ENCODE measurements at places on chromosomes 16 and 17.

- no peak for DNase-seq
Observed at GRCh38 chr16:89096768-89097391, 3.2 kb downstream of the ACSF3 start.

DNA sequence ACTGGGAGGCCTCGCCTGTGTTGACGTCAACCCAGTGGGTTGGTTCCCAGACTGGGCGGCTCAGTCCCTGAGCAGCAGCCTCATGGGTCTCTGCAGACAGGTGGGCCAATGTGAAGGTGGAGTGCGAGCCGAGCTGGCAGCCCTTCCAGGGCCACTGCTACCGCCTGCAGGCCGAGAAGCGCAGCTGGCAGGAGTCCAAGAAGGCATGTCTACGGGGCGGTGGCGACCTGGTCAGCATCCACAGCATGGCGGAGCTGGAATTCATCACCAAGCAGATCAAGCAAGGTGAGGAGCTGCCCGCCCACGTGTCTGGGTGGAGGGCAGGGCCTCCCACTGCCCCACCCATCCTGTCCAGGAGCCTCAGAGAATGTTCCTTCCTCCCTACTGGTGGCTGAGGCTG, 44.1 kb downstream of the MRC2 start:
- peak; percentile 65 for DNase-seq

GRCh38 chr17:16948587-16949376, 23.1 kb downstream of the TNFRSF13B start:
- no peak for DNase-seq

DNA sequence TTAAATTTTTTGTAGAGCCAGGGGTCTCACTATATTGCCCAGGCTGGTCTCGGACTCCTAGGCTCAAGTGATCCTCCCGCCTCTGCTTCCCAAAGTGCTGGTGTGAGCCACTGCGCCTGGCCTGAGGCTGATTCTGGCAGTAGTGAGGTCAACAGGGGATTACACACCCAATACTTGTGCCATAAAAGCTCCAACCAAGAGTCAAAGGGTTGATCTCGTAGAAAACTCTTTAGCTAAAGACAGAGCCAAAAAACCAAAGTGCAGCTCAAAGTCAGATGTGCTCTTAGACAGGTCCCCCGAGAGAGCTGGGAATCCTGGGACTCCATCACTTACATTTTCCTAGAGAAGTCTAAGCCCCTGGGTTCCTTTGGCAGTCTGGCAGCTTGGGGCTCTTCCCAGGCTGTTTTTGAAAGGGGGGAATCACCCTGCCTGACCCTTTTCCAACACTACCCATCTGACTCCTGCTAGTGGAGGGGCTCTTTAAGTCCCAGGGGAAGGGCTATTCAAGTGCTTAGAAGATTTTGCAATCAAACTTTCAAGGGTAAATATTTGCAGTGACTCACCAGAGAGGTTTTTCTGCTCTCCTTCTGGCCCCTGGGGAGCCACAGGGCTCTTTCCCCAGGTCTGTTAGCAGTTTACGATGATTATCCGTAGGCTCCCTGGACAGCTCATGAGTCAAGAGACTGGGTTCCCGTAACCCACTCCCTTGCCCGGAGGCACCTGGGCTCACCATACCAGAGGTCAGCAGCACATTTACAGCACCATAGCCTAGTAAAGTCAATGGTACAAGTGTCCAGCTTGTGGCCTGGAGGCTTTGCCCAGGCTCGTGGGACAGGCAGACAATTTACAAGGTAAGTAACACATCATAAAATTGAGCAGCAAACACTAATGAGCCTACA, 408.7 kb downstream of the SLC39A11 start:
- peak; percentile 32 for DNase-seq

DNA sequence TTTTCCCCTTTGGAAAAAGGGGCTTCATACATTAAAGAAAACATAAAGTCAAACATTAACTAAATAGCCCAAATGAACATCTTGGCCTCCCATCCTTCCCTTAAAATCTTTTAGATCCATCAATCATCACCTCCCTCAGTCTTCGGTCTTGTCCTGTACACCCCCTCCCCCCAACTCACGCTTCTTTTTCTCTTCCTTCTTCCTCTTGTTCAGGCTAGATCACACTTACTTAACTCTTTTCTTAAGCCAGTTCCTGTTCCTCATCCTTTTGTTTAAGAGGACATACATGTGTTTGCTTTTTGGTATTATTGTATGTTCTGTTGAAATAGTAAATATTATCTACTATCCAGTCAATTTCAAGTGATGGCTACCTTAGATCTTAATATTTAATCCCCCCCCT, 5.5 kb downstream of the MFSD6L start:
- DNase-seq: no peak

GRCh38 chr16:4123616-4124300, 7.5 kb upstream of the ADCY9 start:
- DNase-seq: no peak

GRCh38 chr17:47266782-47267181, 13.2 kb downstream of the ITGB3 start:
- no peak for DNase-seq

DNA sequence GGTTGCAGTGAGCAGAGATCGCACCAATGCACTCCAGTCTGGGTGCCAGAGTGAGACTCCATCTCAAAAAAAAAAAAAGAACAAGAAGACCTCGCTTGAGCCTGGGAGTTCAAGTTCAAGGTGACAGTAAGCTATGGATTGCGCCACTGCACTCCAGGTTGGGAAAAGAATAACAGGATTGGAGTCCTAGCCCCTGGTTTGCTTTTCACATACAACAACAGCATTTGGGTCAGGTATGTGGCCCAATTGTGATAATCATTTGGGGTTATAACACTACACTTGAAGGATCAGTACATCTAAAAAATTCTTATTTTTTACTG, 3.4 kb upstream of the SEPHS2 start:
- no peak for DNase-seq

DNA sequence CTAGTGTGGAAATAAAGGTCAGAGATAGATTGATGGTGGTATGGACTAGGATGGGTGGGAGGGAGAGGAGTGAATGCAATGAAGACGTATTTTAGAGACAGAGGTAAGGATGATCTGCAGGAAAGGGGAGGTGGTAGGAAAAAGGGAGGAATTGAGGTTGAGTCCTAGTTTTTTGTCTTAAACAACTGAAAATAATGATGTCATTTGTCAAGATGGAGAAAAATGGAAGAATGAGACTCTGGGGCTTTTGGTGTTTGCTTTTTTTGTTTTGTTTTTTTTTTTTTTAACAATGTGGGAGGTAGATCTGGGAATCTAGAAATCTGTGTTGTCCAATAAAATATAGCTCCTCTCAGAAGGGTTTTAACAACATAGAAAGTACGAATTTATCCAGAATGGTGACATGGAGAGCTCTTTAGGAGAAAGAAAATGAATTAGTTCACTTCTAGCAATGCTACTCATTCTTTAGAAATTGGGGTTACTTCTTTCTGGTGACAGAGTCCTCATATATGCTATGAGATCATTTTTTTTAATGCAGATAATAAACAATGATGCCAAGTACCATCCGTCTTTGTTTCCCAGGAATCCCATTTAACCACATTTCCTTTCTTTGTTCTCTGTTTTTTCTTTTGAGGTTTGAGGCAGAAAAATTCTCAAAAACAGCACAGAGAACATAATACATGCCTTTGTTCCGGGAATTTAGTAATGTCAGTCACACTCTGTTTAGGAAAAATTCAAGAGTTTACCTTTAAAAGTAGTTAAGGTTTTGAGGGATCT, 225.3 kb upstream of the COX10 start:
- no peak for DNase-seq

DNA sequence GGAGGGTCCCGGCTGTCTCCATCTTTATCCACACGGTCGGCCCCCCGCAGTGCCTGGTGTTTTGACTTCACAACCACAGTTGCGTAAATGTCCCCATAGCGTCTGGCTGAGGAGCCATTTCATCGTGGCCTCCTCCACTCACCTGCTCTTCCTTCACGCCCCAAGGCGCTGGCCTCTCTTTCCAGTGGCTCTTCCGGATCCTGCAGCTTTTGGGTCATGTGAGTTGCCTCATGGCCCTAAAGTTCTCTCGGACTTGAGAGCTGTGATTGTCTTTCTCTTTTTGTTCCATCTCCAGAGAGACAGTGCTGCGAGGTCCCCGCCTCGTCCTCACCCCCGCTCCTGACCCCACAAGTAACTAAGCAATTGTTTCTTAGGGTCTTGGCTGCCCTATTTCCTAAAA, 22.7 kb downstream of the FLYWCH1 start:
- no peak for DNase-seq

DNA sequence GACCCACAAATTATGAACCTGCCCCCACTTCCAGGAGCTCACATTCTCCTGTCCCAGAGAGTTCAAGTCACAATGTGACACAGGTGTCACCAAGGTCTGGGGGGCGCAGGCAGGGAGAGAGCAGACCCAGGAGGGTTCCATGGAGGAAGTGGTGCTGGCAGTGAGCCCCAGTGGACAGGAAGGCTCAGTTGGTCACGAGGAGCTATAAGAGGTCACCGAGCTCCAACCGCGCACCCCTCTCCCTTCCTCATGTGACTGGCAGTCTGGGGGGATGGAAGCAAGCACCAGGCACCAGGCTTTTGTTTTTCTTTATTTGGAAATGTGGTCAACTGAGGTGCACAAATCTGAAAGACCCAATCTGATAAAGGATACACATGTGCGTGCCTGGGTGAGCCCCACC, 2.5 kb downstream of the ITGAD start:
- DNase-seq: peak; percentile 59

DNA sequence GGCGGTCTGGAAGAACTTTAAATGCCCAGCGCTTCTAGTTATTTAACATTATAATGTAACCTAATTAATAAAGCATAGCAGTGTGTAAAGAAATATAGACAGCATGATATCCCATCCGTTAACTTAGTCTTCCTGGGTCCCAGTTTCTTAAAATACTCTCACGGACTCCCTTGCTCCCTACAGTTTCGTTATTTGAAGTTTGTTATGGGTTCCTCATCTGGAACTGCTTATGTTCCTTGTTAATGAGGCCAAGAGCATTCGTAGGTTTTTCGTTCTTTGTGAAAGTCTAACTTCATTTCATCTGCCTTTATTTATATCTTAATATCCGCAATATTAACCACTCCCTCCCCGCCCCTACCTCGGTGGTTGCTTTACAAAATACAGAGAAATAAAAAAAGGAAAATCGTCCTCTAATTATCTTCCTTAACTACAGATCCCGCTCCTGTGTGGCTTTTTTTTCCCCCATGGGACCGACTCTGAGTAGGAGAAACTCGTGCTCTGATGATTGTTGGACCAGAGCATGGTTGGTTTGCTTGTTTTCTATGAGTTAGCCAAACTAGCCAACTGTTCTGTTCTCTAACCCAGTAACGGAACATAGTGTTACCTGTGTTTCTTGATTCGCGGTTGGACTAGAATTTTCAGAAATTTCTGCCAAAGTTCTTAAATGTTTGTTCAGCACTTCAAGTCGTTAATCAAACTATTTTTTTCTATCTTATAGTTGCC, 863 bp downstream of the ADPRM start:
- no peak for DNase-seq

- DNase-seq: no peak
Observed at GRCh38 chr17:78023042-78023441, 64.5 kb downstream of the TNRC6C start.

DNA sequence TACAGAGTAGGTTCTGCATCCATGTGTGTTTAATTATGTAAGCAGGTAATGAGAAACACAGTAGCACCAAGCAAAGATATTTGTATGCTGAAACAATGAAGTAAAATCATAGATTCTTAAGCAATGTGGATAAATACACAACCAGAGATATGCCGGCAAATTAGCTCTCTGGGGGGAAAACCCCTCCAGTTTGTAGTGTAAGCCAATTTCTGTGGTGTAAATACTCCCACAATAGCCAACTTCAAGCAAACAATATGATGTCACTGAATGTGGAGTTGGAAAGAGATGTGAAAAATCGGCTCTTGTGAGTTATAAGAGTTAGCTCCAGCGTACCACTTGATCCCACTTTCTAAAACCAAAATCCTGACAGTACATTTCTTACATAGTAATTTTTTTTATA, 3.9 kb upstream of the KRT38 start:
- no peak for DNase-seq

DNA sequence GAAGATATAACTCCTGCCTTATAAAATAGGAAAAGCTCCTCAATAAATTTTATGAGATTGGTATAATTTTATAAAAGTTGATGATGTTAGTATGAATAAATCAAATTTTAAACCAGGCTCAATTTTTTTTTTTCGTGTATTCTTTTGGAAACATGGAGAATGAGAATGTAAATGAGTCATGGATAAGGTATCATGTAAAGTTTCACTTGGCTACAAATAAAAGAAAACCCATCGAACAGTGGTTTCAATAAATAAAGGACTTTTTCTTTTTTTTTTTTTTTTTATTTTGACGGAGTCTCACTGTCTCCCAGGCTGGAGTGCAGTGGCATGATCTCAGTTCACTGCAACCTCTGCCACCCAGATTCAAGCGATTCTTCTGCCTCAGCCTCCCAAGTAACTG, 67.3 kb downstream of the PHKB start:
- DNase-seq: no peak

GRCh38 chr16:88533381-88533917, 36.8 kb upstream of the ZC3H18 start:
- DNase-seq: no peak

GRCh38 chr17:65696739-65697394, 135.4 kb upstream of the AXIN2 start:
- DNase-seq: no peak

DNA sequence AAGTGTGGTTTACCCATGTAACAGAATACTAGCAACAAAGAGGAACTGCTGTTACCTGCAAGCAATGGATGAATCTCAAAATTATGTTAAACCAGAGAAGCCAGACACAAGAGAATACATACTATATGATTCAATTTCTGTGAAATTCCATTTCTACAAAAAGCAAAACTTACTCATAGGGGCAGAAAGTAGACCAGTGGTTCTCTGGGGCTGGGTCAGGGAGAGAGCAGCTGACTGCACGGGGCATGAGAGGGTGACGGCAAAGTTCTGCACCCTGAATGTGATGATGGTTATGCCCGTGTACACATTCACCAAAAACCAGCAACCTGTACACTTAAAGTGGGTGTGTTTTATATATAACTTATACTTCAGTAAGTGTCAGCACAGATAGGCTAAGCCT, 3.1 kb downstream of the ZNF843 start:
- no peak for DNase-seq

DNA sequence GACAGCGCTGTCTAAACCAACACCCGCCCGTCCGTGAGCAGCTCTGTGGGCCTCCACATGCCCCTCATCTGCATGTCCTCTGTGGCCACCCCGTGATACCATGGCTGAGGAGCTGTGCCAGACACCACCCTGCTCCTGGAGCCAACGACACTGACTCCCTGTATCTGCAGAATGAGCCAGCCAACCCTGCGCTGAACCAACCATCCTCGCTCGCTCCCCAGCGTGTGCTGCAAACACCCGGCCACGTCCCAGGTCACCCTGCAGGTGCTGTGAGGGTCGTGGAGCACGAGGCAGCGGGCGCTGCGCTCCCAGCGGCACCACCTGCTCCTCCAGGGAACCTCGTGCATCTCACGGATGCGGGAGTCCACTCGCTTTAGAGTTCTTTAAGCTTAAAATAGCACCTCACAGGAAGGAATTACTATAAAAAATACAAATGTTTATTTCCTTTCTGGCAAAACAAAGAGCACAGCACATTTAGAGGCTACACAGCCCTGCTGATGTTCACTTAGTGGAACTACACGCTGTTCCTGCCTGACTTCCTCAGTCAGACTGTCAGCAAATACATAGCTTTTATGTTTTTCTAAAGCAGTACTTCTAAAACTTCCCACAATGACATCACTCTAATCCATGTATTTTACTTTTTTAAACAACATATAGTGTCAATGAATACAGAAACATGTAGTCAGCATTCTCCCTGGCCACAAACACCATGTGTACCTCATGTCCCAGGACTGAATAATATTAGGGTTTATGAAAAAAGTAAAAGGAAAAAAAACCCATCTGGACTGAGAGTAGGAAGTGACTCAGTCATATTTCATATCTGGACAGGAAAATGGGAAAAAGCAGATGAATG, 43.5 kb downstream of the MAP1LC3B start:
- no peak for DNase-seq

GRCh38 chr16:26454102-26454501, 612.6 kb upstream of the C16orf82 start:
- no peak for DNase-seq
